IMR-90 (cell line): ENCODE measurements at places on chromosomes 13 and 19. TPM values are rescaled to one million over a fixed set of nuclear protein-coding genes. Genes with fewer than 3 reads are reported as not detected.
A peak's percentile ranks its signal among the peaks of the same experiment; 100 is the strongest.

DNA sequence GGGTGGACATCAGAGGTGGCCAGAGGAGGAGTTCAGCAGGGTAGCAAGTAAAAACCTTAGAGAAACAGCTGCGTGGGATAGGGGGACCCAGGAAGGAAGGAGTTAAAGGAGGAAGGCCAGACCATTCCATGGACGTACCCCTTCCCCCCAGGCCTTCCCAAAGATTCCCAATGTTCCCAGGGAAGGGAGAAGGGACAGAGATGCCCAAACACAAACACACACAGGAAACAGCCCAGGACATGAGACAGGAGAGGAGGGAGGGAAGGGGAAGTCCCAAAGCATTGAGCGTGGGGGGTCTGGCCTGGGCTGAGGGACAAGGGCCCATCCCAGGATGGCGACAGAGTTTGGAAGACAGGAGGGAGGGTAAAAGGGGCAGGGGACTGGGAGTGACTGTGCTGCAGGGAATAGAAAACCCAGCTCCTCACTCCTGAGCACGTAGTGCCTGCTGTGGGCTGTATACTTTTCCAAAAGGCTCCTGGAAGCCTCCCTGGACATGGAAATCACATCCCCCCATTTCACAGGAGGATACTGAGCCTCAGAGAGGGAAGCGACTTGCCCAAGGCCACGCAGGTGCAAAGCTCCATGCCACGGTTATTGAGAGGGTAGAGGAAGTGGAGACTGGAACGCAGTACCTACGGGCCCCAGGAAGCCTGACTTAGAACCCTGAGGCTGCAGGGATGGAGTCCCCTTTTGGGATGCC lies 1.1 kb downstream of the SYDE1 start:
- DNase-seq = no peak

DNA sequence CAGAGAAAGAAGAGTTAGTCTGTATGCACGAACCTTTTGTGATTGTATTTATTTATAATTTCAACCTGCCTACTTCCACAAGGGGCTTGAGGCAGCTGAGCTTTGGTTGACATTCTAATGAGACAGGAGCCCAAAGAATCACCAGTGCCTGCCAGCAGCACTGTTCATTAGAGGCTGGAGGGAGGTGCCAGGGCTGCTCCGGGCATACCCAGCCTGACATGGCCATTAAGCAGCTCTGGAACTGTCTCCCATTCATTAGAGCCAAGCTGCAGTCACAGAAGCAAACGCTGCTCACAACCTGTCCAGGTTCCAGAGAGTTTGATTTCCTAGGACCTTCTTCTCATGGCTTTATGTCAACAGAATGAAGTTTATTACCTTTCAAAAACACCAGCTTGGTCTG lies 425.5 kb downstream of the RFC3 start:
- DNase-seq = no peak

DNA sequence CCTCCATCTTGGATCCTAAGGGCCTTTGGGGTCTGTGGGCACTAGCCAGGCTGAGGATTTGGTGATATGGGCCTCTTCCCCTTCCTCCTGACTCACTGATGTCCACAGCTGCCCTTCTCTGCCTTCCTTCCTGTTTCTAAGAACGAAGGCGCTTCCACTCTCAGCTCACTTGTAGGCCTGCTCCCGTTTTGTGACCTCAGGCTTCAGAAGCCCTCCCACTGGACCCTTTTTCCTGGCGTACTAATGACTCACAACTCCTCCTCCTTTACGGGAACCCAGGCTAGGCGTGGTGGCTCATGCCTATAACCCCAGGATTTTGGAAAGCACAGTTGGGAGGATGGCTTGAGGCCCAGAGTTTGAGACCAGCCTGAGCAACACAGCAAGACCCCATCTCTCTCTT lies 55.6 kb downstream of the TMED1 start:
- peak; percentile 54 for DNase-seq

DNA sequence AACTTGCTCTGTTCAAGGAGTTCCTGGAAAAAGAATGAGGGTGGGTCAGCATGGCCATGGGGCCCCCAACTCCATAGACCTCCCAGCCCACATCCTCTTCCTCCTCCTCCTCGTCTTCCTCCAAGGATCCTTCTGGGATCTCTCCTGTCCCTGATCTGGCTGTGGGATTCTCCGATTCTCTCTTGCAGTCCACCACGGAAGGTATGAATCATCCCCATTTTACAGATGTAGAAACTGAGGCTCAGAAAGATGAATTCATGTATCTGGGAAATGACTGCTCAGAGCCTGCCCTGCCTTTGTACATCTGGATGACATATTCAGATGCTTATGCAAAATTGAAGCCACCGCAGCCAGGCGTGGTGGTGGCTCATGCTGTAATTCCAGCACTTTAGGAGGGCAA lies 2.2 kb upstream of the KANK2 start:
- no peak for DNase-seq

- DNase-seq = no peak
Measured at GRCh38 chr13:46759846-46760245, 37.1 kb downstream of the ESD start.

GRCh38 chr13:98576200-98576945 lies 534 bp downstream of the STK24 start:
- DNase-seq = no peak

DNA sequence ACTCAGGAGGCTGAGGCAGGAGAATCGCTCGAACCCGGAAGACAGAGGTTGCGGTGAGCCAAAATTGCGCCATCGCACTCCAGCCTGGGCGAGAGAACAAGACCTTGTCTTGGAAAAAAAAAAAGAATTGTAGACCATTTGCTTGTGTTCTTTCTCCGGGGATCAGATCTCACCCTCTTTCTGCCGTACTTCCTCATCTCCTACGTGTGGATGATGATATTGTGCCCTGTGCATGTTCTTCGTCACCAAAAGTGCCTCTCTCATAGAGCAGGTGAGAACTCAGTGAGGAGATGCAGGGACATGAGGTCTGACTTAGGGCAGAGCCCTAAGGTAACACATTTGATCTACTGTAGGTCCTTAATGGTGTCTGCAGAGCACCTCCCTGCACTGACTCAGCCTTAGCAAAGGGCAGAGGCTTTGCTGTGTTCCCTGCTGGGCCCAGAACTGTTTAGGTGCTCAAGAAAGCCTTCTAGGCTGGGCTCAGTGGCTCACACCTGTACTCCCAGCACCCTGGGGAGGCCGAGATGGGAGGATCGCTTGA lies 1.3 kb downstream of the APOC2 start:
- DNase-seq = no peak

DNA sequence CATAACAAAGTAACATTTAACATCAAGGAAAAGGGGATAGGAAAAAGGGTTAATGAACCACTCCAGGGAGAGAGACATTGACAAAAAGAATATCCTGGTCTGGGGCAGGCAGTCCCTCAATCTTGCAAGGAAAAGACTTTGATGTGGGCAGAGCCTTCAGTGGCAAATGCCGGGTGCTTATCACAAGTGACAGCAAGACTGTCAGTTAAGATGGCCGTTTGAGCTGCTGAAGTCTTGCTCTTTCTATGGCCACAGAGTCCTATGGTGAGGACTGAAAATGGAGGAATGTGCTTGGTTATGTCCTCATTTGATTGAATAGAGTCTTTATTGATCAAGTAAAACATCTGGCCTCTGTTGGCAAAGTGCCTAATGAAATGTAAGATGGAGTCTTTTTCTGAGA lies 112.1 kb downstream of the B3GLCT start:
- no peak for DNase-seq

- DNase-seq = no peak
Measured at GRCh38 chr19:53092723-53093122, 10.5 kb downstream of the ZNF160 start.

DNA sequence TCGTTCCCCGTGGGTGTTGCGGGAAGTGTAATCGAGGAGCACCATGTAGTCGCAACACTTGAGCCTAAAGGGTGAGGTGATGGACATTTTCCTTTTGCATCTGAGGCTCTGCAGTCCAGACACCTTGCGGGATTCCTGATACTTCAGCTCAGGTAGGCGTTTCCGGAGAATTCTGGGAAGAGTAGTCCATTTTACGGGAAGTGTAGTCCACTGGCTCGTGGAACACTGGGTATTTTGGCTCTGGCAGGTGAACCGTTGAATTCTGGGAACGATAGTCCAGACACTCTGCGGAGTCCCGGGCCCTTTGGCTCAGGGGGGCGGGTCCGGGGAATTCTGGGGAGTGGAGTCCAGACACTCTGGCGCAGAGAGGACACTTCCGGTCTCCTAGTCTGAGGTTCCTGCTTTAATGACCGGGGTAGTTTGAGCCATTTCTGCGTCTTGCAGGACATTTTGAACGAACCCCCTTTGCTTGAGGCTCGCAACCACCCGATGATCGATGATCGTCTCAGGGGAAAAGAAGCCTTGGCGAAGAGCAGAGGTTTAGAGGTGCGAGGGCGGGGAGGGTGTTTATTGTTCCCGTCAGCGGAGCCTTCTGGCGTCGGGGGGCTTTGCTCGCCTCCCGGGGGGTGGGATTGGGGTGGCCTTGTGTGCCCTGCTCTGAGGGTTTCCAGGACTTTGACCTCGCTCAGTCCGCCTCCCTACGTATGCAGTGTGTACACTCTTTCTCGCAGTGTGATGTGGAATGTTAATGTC lies at the start of gene ZNF223:
Gene ZNF223 (plus strand): TSS at position 387 of the 753 bp plus-strand sequence. CDS start 3,141 bp downstream, outside the sequence.
- DNase-seq = peak; percentile 89

DNA sequence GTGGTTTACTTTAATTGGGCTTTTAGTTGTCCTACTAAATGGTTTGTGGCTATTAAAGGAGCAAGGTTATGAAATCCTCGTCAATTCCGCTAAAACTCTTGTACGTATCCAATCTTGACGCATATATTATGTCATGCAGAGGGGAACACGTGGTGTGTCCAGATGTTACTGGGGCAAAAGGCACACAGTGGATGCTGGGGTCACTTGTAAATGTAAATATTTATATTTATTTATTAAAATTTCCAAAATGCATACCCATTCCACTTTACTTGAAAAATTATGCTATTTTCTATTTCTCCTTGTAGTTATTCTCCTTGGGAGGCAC lies 36.7 kb upstream of the SLC46A3 start:
- DNase-seq = no peak

GRCh38 chr19:43316591-43317319 lies 36.7 kb upstream of the CD177 start:
- DNase-seq = peak; percentile 45

GRCh38 chr19:38500450-38500849 lies 67.0 kb downstream of the RYR1 start:
- no peak for DNase-seq

DNA sequence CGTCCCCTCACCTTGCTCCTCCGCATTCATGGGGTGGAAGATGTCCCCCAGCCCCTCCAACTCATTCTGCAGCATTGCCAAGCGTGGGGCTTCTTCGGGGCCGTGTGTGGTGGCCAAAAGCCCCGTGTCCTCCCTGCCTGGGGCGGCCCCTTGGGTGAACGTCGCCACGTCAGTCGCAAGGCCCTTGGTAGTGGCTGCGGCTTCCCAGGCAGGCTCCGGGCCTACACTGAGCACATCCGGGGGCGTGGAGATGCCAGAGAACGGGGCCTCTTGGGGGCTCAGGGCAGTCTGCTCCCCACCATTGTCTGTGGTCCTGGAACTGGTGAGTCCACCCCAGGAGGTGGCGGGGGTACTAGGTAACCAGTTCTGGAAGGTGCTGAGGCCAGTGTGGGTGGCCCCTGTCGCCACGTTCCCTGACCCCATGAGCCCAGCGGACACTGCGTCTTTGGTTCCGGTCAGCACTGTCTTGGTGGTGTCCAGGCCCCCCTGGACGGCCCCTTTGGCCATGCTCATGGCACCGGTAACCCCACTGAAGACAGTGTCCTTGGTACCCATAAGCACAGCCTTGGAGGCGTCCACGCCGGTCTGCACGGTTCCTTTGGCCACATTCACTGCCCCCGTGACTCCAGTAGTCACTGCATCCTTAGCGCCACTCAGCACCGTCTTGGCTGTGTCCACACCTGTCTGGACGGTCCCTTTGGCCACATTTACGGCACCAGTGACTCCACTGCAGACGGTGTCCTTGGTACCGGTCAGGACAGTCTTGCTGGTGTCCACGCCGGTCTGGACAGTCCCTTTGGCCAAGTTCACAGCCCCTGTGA lies 7.6 kb downstream of the PLIN4 start:
- DNase-seq = no peak

DNA sequence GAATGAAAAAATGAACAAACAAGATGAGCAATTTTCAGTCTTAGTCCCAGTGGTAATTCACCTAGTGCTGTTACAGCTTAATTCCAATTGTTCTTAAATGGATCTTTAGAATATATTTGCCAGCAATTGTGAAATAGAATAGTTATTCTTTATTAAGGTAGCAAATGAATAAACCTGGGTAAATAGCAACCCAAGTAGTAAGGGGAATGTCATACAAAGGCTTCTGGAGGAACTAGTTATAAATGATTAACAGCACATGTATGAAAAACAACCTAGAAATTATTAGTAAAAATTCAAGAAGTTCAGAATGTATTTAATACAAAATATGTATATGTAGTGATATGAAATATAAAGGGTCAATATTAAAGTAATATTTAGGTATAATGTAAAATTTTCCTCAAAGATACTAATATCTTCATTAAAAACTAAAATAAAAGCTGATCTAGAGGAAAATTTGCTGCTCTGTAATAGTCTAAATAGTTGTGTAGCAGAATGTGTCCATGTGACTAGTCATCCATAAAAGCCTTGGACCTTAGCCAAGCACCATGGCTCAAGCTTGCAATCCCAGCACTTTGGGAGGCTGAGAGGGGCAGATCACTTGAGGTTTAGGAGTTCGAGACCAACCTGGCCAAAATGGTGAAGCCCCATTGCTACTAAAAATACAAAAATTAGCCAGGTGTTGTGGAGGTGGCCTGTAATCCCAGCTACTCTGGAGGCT lies 535.9 kb upstream of the ATXN8OS start:
- no peak for DNase-seq

DNA sequence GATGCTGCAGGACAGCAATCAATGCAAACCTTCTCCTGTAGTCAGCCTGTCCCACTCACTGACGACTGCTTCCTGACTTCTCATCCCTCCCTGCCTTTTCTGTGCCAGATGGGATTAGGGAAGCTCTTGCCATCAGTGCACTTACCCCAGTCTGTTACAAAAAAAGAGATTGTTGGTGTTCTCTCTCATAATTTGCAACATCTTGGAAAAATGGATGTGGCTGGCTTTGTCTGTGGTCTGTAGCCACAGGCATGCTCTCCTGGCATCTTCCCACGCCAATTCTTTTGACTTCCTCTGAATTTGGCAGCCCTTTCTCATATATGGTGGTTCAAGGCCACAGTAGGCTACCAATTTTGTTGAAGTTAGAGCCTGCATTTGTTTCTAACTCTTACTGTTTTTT lies 11.6 kb upstream of the HTR2A start:
- DNase-seq = peak; percentile 19

The ZNF575 gene
- total RNA-seq = not detected in 2 replicates

The PSG6 gene
- total RNA-seq = 0.18 TPM in 1 of 2 replicates, not detected in the other

The PDX1 gene
- not detected in 2 replicates for total RNA-seq

The NLRP11 gene
- not detected in 2 replicates for total RNA-seq

The FPR2 gene
- not detected in 2 replicates for total RNA-seq

The PTH2 gene
- not detected in 2 replicates for total RNA-seq

The GNG7 gene
- under 0.01 TPM in 2 replicates for total RNA-seq
